ENCODE measurements at places on chromosomes 4 and X. TPM values are rescaled to one million over a fixed set of nuclear protein-coding genes. Genes with fewer than 3 reads are reported as not detected.

DNA sequence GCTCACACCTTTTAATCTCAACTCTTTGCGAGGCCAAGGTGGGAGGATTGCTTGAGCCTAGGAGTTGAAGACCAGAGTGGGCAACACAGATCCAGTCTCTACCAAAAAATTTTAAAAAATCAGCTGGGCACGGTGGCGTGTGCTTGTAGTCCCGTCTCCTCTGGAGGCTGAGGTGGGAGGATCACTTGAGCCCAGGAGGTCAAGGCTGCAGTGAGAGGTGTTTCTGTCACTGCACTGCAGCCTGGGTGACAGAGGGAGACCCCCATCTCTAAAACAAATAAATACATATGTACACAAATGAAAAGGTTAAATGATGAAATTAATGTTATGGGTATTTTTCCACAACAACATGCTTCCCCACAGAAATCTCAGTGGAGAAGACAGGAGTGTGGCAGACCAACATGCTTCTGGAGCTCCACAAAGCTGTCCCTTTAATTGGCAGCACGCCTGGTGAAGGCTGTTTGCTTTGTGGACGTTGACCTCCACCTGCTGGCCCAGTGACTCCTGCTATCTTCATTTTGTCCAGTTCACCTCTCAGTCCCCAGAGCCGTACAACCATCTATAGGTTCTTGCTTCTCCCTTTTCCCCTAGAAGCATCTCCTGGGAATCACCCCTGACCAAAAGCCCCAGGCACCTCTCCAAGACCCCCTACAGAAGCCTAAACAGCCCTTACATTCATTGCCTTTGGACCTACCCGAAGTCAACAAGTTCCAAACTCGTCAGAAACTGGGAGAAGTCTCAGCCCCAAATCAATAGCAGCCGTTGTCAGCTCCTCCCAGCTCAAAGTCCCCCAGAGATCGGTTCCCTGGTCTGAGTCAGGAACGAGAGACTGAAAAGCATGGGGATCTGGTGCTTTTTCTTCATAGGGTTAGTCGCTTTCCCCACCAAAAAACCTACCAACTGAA, 36.4 kb upstream of the CD99 start:
- no peaks in the 10 kb centered on the region for H3K4me1 ChIP-seq
- no peaks in the 10 kb centered on the region for H3K27me3 ChIP-seq
- H3K27ac ChIP-seq: no peak overlapping the region

GRCh38 chr4:145511913-145512522, 30.4 kb downstream of the SMAD1 start:
- no peak for DNase-seq
- H3K27ac ChIP-seq: no peak overlapping the region
- no peaks in the 10 kb centered on the region for H3K27me3 ChIP-seq
- no peaks in the 10 kb centered on the region for H3K36me3 ChIP-seq

DNA sequence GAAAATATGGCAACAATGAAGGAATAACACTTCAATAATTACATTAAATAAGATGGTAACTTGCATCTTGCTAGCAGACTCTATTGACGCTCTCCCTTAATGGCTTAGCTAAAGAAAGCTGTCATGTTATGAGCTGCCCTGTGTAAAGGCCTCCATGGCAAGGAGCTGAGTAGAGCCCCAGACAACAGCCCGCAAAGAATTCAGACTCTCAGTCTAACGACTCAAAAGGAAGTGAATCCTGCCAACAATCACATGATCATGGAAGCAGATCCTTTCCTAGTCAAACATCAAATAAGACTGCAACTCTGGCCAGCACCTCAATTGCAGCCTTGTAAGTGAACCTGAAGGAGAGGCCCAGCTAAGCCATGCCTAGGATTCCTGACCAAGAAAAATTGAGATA, 157.6 kb downstream of the MAB21L2 start:
- H3K4me1 ChIP-seq: no peaks in the 10 kb centered on the region
- H3K27ac ChIP-seq: no peak overlapping the region
- no peaks in the 10 kb centered on the region for H3K27me3 ChIP-seq
- no peak overlapping the region for H3K4me3 ChIP-seq

DNA sequence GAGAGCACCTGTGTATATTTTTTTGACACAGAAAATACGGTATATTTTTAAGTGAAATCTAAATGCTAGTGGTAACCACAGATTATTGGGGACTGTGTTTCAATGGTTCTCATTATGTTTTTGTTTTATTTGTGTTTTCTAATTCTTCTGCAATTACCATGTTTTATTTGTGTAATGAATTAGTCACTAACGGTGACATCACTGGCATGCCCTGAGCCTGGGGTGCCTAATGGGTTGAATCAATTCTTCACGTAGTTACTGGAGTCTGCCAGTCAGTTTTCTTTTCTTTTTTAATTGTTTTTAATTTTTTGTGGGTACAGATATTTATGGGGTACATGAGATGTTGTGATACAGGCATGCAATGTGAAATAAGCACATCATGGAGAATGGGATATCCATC, 168.8 kb downstream of the RELL1 start:
- H3K27ac ChIP-seq: no peak overlapping the region
- no peaks in the 10 kb centered on the region for H3K27me3 ChIP-seq
- H3K4me1 ChIP-seq: no peaks in the 10 kb centered on the region
- H3K36me3 ChIP-seq: no peaks in the 10 kb centered on the region
- no peak overlapping the region for H3K4me3 ChIP-seq
- DNase-seq: no peak

DNA sequence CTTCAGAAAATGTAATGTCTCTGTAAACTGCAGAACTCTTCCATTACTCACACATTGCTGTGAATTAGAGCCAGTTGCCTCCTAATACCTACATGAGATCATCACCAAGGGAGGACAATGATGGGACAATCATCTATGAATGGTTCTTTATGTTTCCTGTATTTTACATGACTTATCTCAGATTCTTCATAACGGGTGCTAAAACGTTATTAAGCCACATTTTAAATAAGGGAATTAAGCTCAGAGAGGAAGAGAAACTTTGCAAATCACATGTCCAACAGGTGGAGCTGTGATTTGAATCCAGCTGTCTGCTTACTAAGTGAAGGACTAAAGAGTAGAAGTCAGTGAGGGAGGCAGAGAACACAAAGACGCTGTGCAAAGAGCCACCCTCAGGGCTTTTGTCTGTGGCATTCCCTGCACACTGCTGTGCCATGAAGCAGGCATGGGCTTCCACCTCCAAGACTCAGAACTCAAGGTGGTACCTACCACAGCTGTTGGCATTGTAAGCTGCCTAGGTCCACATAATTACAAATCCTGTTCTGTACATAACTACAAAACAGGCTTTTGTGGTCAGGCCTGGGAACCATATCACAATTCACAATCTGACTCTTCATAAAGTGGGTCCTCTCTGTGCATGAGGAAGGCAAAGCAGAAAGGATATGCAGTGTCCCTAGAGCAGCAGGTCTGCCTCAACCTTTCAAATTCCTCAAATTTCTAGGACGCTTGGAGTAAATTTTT, 12.8 kb downstream of the TBC1D9 start:
- H3K36me3 ChIP-seq: no peaks in the 10 kb centered on the region
- no peak for DNase-seq
- H3K27me3 ChIP-seq: no peaks in the 10 kb centered on the region
- no peak overlapping the region for H3K27ac ChIP-seq
- no peak overlapping the region for H3K4me3 ChIP-seq

MANBA gene
- total RNA-seq: 49.6 TPM

FAM236B gene
- not detected for total RNA-seq

GRCh38 chr4:15714646-15715435, 12.0 kb downstream of the BST1 start:
- peak; percentile 13 for DNase-seq
- H3K36me3 ChIP-seq: no peaks in the 10 kb centered on the region
- H3K4me3 ChIP-seq: no peak overlapping the region
- H3K4me1 ChIP-seq: peaks cover 12% of the 10 kb centered on the region
- H3K27ac ChIP-seq: no peak overlapping the region
- H3K27me3 ChIP-seq: no peaks in the 10 kb centered on the region

- H3K4me1 ChIP-seq: no peaks in the 10 kb centered on the region
- no peak for DNase-seq
- H3K27me3 ChIP-seq: no peaks in the 10 kb centered on the region
- H3K4me3 ChIP-seq: no peak overlapping the region
- H3K36me3 ChIP-seq: no peaks in the 10 kb centered on the region
These were observed 433.5 kb downstream of the AFF2 start for GRCh38 chrX:148933881-148934280.

GRCh38 chr4:107987916-107988762, 1.6 kb upstream of the HADH start:
- no peaks in the 10 kb centered on the region for H3K27me3 ChIP-seq
- H3K27ac ChIP-seq: no peak overlapping the region
- H3K4me1 ChIP-seq: peaks cover 3% of the 10 kb centered on the region

DNA sequence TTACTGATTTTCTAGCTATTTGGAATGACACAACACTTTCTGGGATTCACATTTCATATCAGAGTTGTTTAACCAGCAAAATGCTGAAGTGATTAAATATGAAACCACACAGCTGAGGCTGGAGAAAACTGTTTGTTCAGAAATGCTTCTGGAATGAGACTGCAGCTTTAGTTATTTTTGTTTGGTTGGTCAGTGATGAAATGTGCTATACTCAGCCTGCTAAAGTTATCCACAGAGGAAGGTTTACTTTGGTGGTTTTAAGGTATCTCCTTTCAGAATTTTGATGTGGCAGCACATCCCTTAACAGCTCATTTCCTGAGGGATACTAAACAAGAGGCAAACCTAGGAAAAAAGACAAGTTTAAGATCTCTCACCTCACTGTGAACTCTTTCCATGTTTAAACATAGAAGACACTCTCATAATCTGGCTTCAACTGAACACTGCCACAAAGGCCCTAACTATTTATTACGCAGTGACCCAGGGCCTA, 106.6 kb upstream of the PDE5A start:
- no peaks in the 10 kb centered on the region for H3K4me1 ChIP-seq
- no peak overlapping the region for H3K27ac ChIP-seq
- H3K4me3 ChIP-seq: no peak overlapping the region
- H3K36me3 ChIP-seq: no peaks in the 10 kb centered on the region

GRCh38 chr4:145827885-145828284, 110.7 kb downstream of the ZNF827 start:
- DNase-seq: peak; percentile 6
- no peaks in the 10 kb centered on the region for H3K27me3 ChIP-seq
- no peak overlapping the region for H3K4me3 ChIP-seq
- H3K27ac ChIP-seq: no peak overlapping the region
- H3K36me3 ChIP-seq: no peaks in the 10 kb centered on the region
- peaks cover 16% of the 10 kb centered on the region for H3K4me1 ChIP-seq

DNA sequence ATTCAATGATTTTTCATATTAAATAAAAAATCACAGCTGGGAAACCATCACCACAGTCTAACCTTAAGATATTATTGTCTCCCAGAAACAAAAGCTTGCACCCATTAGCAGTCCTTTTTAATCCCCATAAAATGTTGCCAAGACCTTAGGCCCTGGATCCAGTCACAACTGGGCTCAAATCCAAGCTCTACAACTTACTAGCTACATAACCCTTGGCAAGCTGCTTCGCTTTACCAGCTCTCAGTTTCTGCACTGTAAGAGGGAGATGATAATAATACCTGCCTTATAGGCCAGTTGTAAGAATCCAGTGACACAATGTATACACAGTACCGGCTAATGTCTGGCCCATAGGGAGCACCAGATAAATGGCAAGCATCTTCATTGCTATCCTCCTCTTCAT, 400.9 kb upstream of the FGF13 start:
- no peak overlapping the region for H3K27ac ChIP-seq
- no peaks in the 10 kb centered on the region for H3K27me3 ChIP-seq

GRCh38 chr4:66204534-66205247, 534.4 kb upstream of the EPHA5 start:
- no peaks in the 10 kb centered on the region for H3K27me3 ChIP-seq
- no peak overlapping the region for H3K27ac ChIP-seq
- no peak overlapping the region for H3K4me3 ChIP-seq
- H3K36me3 ChIP-seq: no peaks in the 10 kb centered on the region
- H3K4me1 ChIP-seq: no peaks in the 10 kb centered on the region

DNA sequence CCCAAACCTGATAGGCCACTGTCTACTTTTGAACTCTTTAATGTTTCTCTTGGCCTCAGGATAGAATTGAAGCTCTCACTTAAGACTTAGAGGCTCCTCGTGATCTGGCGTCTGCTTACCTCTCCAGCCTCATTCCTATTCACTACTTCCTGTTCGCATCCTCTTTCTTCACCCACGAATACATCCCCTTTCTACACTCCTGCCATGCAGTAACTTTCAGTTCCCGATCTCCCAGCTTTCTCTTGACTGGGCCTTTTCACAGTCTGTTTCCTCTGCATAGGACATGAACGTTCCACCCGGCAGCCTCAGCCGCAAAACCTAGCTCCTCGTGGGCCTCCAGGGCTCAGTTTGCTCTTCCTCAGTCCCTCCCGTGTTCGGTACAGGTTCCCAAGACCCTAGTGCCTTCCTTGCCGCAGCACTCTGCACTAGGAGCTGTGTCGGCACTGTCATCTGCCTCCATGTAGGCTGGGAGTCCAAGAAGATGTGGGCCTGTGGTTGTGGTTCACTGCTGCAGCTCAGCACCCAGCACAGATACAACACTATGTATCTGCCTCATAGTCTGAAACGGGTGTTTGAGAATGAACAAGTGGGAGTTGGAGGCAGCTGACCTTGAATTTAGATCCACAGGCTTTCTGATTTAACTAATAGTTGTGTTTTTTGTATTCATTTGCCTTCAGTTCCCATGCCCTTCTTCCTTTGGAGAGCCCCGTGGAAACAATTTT, 15.8 kb downstream of the RPL39 start:
- no peak for DNase-seq
- H3K27me3 ChIP-seq: no peaks in the 10 kb centered on the region
- no peaks in the 10 kb centered on the region for H3K4me1 ChIP-seq
- no peak overlapping the region for H3K4me3 ChIP-seq

GRCh38 chrX:153379508-153379907, 21.6 kb downstream of the PNMA6E start:
- H3K36me3 ChIP-seq: no peaks in the 10 kb centered on the region
- no peak overlapping the region for H3K27ac ChIP-seq
- no peak overlapping the region for H3K4me3 ChIP-seq
- H3K4me1 ChIP-seq: no peaks in the 10 kb centered on the region
- DNase-seq: peak; percentile 11

PABPC4L gene
- 5.1 TPM for total RNA-seq

DNA sequence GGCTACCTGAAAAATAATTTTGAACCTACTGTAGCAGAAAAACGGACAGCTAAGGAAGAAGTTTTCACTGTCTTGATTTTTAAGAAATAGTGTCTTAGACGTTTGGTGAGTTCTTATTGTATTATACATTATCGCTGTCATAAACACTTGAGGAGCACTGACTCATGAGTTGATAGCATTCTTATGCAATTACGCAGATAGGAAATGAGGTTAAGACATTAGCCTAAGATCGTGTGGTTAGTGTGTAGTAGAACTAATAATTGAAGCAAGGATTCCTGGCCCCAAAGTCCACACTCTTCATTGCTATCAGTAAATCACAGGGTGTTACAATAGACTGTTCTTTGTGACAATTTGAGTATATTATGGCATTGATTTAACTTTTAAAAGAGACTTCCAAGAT, 238.1 kb downstream of the ARAP2 start:
- DNase-seq: no peak
- no peak overlapping the region for H3K4me3 ChIP-seq
- H3K4me1 ChIP-seq: no peaks in the 10 kb centered on the region
- H3K27ac ChIP-seq: no peak overlapping the region
- H3K36me3 ChIP-seq: no peaks in the 10 kb centered on the region

All from thyroid gland (tissue), 4 donors.